A549 treated with DMSO at 1 μM for 4 hours (cell line): ENCODE measurements at places on chromosomes 3 and 15. TPM values are rescaled to one million over a fixed set of nuclear protein-coding genes. Genes with fewer than 3 reads are reported as not detected.

The PIERCE2 gene
- 3.2 to 4.1 TPM (median 3.8 TPM) in 5 replicates for total RNA-seq

The DNASE1L3 gene
- total RNA-seq: 0.11 to 0.29 TPM (median 0.21 TPM) in 3 of 5 replicates, not detected in the others

The ZNF148 gene
- total RNA-seq: 9.0 to 13.7 TPM (median 10.9 TPM) in 5 replicates

The CCDC13 gene
- total RNA-seq: 0.40 to 0.79 TPM (median 0.58 TPM) in 5 replicates

The CHD2 gene
- total RNA-seq: 27.1 to 35.5 TPM (median 31.3 TPM) in 5 replicates

The PLA2G4F gene
- not detected in 5 replicates for total RNA-seq
